ENCODE measurements at places on chromosomes 2 and 18. TPM values are rescaled to one million over a fixed set of nuclear protein-coding genes. Genes with fewer than 3 reads are reported as not detected.

DNA sequence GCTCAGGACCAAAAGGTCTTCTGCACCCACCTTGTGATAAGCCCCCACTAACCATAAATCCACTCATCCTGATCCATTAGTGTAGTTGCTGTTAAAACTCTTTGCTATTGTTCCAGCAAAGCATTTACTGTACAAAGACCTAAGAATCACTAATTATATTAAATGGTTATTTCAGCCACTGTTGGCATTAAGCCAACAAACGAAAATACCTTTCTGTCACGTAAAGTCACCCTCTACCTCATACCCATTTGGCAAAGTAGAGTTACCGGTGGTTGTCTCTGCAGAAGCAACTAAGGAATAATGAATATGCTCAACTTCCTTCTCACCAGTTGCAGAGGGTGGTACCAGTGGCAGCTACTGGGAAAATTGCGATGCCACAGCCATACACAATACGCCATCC, 224.5 kb downstream of the SP3 start:
- no peak for DNase-seq

- no peak for DNase-seq
These were observed 371.6 kb upstream of the CHST9 start for GRCh38 chr18:27556741-27557140.

DNA sequence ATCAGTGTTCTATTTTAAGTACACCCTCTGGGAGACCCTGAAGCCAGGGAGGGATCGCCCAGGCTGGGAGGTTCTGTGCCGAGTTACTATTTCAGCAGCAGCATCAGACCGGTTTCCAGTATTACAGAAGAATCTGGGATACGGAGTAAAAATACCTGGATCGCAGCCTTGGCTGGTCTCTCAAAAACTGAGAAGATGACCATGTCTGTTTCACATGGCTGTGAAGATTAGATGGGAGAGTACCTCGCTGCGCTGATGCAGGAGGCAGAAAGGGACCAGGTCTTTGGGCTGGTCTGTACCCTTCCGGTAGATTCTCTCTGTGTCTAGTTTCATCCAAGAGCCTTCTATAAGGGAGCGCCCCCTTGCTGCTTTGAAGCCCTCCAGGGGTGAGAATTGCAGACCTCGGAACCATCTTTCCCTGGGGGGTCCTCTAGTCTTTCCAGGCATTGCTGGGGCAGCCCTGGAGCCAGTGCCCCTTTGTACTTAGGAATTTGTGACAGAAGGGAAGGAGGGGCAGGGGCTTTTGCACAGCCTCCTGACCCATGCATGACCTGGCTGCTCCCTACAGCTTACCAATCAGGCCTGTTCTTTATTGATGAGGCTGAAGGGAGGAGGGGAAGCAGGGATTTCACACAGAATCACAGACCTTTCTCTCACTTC, 56.3 kb upstream of the MAPRE3 start:
- no peak for DNase-seq

- no peak for DNase-seq
These were observed 85.4 kb upstream of the EML6 start for GRCh38 chr2:54638103-54638502.

DNA sequence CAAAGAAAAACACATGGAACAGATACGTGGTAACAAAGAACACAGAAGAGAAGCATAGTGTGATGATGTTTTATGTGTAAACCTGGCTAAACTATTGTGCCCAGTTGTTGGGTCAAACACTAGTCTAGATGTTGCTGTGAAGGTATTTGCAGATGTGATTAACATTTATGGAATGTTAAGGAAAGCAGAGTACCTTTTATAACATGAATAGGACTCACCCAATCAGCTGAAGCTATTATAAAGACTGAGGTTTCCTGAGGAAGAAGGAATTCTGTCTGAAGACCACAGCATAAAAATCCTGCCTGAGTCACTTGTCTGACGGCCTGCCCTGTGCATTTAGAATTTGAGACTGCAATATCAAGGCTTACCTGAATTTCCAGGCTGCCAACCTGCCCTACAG, 253.1 kb downstream of the DYM start:
- DNase-seq, result no peak

- no peak for DNase-seq
These were observed 19.0 kb upstream of the CCNYL1 start for GRCh38 chr2:207692206-207693065.

GRCh38 chr2:106847366-106847765, 38.6 kb downstream of the ST6GAL2 start:
- DNase-seq, result no peak

DNA sequence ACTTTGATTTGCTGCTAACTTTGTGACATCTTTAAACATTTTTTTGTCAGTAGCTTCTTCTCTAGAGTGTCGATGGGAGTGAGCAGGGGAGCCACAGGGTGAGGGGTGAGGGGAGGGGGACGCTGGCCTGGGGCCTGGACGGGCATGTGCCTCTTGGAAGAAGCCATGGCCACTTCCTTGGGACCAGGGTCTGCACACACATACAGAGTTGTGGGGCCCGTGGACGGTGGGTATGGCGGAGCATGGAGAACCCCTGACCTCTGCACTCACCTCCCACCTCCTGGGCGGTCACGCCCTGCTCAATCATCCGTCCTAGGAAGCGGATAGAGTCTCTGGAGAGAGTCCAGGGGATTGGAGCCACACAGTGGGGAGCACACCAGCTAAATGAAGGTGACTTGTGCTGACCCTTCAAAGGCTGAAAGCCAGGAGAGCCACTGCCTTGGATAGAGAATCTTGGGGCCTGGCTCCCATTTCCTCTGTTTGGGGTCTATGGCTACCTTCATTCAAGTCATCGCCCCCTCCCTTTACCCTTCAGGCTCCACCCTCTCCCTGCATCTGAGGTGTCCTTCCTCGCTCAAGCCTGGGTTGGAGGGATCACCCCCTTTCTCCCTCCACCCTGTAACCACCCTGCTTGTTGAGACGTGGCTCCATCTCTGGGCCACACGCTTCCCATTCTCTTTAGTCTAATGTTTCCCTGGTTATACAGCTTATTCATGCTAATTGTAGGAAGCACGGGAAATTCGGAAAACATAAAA, 63.9 kb upstream of the HAAO start:
- no peak for DNase-seq

- no peak for DNase-seq
These were observed 26.7 kb downstream of the POLI start for GRCh38 chr18:54296062-54296461.

DNA sequence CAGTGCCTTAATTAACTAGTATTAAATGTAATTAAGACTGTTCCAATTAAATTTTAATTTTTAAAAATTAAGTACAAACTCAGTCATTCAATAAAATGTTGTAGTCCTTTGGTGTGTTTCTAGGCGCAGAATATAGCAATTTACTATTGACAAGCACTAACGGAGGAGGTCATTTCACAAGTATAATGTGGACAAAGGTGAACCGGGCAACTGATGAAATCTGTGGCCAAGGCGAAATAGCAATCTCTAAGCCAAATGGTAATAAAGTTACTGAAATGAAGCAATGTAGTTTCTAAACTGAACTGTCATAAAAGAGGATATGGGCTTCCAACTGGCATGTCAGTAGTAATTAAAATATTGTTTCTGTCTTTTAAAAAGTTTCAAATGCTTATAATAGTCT, 27.5 kb downstream of the FIGN start:
- no peak for DNase-seq

GRCh38 chr2:206396211-206396610, 47.1 kb upstream of the ADAM23 start:
- no peak for DNase-seq

DNA sequence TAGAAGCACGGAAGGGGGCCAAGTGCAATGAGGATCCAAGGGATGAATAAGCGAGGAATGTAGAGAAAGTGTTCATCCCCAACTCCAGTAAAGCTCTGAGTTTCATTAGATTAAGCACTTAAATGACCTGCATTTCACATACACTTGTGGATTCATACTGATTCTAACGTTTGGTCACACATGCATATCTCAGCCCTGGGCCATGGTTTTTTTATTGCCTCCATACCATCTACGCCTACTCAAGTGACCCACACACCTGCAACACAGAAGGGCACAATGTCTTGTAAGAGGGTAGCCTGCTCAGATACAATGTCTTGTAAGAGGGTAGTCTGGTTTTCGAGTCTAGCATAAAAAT, 566 bp upstream of the MRPS5 start:
- no peak for DNase-seq

Gene OR6B2
- not detected for total RNA-seq

Gene LYPD1
- total RNA-seq, result 1.2 TPM

Gene TEKT4
- total RNA-seq, result not detected

Gene DIPK1C
- not detected for total RNA-seq

Gene TMEM169
- 0.72 TPM for total RNA-seq

All from aorta (tissue), 5 donors.